ENCODE measurements at places on chromosomes 2 and 18.

GRCh38 chr18:28208712-28209265 is 31.9 kb upstream of the CDH2 start:
- no peak for DNase-seq

DNA sequence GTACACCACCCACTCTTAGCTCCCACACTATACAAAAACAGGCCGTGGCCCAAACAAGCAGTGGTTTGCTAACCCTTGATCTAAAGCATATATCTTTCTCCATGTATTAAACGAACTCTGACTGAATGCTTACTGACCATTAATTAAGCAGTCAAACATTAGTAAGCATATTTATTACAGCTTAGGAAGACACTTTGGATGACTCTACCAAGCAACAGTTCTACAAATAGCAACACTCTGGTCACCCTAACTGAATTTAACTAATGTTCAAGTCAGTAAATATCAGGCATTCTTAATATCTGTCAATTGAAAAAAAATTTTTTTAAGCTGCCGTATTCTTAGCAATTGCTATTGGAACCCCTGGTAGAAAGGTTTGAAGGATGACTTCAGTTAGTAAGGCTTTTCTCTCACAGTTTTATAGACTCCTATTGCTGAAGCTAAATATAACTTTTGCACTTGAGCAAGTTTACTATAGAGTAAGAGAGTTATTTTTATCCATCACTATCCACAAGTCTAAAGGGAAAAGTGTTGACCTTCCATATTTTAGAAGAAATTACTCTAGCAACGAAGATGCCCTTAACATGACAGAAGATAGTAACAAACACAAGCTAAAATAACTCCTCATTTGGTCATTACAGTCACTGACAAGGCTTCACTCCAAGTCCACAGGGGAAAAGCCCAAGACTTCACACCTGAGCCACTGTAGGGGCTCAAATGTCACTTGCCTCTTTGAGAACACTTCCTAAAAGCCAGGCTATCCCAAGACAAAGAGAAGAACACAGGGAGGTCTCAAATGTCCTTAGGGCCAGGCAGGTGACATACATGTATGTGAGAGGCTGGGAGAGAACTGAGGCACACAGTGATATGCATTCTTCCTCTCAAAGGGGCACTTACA is 74.4 kb downstream of the RTN4 start:
- no peak for DNase-seq

- peak; percentile 58 for DNase-seq
Observed at GRCh38 chr2:73837847-73838585, 9.3 kb downstream of the STAMBP start.

DNA sequence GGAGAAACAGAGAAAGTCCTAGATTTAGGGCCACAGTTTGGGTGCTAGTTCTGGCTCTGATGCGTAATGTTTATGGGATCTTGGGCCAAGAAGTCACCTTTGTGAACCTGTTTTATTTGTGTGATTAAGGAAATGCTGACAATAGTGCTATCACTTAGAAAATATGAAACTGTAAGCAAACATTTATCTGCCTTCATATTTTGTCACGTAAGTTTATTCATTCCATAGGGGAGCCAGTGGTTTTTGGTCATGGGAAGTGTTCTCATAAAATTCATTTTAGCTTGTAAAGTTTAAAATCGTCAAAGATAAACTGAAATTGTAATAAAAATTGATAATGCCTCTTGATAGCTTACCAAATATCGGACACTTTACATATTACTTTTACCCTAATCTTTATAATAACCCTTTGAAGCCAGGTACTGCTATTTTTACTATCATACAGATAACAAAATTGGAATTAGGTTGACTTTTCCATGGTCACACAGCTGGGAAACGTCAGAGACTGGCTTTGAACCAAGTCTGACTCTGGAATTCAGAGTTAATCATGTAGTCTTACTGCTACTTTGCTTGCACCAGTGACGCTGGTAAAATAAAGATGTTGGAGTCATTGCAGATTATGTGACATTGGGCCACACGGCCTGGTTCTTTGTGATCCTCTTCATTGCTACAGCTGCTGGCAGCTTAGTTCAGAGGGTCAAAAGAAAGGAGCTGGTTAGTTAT is 99.7 kb downstream of the ICA1L start:
- DNase-seq, result no peak

GRCh38 chr2:188523919-188524318 is 232.2 kb downstream of the GULP1 start:
- DNase-seq, result no peak

DNA sequence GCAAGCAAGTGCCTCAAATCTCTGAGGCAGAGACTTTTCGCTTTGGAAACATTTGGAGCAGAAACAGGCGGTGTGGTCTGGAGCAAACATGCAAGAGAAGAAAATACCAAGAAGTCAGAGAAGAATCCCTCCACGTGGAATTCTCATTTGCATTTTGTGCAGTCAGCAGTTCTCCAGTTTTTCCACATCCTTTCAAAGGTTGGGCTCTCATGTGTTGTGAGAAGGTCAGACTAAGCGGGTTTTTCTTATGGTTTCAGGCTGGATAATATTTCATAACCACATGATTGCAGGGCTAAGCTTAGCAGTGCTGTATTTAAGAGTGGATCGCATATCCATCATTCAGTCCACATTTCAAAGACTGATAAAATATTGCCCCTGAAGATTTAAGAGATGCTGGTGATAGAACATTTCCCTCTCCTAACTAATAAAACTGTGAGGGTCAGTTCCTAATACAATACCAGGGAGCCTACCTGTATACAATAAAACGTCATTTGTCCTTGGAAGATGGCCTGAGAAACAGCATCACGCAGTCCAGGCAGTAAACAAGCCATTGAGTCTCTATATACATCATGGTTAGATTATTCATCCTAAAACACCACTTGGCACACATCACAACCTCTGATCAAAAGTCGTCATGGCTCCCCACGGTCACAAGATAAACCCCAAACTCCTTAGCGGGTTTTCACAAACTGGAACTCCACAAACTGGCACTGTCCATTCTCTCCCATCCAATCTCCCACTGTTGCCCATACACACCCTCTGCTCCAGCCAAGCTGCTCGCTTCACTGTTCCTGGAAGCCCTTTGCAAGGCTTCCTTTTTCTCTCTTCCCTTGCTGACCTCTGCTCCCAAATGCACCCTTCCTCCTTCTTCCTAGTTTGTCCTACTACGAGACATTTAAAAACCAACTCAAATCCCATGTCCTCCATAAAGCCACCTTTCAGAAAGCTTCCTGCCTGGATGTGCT is 31.5 kb downstream of the ANKRD44 start:
- no peak for DNase-seq

DNA sequence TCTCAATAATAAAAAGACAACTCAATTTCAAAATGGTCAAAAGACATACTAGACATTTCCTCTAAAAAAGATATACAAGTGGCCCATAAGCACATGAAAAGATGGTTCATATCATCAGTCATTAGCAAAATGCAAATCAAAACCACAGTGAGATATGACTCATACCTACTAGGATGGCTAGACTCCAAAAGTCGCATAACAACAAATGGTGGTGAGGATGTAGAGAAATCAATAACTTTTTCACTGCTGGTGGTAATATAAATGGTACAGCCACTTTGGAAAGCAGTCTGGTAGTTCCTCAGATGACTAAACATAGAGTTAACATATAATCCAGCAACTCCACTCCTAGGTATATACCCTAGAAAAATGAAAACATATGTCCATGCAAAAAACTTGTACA is 242.3 kb upstream of the NOL4 start:
- DNase-seq, result no peak

DNA sequence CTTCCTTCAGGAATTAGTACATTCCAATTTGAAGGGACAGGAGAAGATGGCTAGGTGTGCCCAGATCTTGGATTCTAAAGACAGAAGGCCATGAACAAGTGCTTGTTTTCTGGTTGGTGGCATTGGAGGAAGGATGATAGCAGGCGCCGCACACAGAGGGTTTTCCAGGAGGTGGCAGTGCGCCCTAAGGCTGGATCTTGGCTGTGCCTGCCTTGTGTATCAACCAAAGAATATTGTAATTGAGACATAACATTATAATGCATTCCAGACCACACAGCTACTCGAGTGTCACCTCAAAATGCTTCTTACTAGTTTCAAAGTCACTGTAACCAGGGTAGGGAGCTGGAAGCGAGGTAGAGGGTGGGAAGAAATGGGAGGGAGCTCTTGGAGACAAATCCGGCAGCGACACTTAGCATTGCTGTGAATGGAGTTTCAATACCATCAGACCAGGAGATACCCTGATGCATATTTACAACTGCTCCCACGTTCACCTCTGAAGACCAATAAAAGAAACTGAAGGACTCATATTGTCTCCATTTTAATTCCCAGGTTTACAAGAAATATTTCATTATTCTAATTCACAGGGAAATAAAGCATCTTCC is 42.5 kb downstream of the CPO start:
- peak; percentile 38 for DNase-seq

GRCh38 chr2:159516241-159516758 is 100.0 kb downstream of the BAZ2B start:
- peak; percentile 49 for DNase-seq

DNA sequence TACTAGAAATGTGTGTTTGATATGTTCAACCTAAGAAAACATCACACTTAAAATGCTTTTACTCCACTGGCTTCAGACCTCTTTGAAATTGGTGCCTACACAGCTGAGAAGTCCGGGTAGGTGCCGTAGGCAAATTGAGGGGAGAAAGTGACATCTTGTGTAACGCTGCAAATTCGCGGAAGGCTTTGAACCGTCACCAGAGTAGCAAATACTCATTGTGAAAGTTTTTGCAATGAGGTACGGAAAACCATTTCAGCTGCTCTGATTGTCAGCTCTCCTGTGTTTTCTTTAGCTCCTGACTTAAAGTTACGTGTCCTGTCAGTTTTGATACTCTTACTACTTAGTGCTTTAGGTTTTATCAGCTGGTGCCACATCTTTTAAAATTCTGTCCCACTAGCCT is 224.5 kb downstream of the FAM210A start:
- no peak for DNase-seq

GRCh38 chr2:135532581-135532980 is 1.3 kb downstream of the R3HDM1 start:
- no peak for DNase-seq

DNA sequence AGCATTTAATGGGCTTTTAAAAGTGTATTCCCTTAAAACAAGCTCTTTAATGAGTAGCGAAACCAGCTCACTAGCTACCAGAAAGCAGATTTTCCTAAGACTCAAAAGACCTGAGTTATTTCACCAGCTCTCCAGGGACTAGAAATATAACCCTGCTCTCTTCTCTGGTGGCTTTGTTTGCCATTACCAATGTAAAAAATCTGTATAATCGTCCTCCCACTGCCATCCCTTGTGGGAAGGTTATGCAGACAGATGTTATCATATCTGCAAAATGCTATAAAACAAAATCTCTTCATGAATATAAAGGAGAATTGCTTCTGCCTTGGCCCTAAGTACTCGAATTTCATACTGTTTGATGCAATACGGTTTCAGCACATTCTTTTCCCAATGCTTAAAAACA is 335.2 kb downstream of the NUP35 start:
- DNase-seq, result no peak

GRCh38 chr2:40471866-40472265 is 20.0 kb upstream of the SLC8A1 start:
- DNase-seq, result peak; percentile 56

- no peak for DNase-seq
Observed at GRCh38 chr2:23135481-23136100, 249.4 kb upstream of the KLHL29 start.

DNA sequence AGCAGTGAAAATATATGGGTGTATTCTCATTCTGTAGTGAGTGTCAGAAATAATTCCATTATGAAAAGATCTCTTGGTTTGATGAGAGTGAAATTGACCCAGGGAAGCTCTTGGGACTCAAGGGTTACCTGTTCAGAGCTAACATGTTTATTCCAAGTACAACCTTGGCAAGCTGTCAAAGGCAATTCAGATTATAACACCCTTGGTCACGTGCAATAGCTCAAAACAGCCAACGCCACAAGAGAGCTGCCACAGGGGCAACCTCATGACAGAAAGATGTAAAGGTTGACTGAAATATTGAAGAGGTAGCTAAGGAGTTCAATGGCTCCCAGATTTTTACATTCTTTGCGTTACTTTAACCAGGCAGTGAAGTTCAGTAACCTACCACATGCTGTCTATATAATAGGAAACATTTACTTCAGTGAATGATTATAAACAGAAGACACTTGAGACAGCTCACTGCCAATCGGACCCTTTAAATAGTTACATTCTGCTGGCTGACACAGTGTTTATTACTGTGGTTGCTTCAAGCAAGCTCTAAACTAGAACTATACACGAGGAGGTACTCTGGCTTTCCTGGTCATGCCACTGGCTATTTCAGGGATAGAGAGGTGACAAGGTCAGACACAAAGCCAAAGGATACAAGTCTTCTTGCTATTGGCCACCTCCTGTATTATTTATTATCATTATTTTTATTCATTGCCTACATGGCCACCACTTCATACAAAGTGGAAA is 187.3 kb downstream of the PID1 start:
- no peak for DNase-seq

DNA sequence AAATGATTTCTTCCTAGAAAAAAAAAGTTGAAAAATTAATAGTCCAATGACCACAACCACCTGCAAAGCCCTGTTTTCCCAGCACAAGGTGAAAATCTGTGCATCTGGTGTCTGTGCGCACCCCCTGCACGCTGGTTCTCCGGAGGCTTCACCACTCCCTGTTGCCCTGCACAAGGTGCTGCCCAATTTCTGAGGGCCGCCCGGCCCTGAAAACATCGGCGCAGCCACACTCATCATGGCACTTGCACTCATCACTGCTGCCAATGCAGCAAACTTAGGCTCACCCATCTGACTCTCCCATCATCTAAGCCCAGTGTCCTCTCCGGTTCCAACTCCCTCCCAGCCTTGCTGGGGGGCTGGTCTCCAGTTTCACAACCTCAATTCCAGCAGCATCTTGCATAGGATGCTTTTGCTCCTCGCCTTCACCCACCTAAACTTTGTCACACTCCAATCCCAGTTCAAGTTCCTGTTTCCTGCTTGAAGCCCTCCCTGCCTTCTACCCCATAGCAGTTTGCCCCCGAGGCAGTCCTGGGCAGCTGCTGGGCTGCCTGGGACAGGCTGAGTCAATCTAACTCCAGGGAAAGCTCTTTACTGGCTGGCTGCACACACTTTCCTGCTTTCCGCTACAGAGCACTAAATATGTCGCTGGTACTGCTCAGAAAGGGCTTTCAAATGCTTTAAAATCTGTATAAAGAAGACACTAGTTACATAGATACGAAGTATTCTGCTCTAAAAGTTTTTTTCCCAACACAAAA is 522.5 kb upstream of the ID2 start:
- DNase-seq, result no peak

- no peak for DNase-seq
Observed at GRCh38 chr18:59575995-59576394, 121.2 kb downstream of the CCBE1 start.

DNA sequence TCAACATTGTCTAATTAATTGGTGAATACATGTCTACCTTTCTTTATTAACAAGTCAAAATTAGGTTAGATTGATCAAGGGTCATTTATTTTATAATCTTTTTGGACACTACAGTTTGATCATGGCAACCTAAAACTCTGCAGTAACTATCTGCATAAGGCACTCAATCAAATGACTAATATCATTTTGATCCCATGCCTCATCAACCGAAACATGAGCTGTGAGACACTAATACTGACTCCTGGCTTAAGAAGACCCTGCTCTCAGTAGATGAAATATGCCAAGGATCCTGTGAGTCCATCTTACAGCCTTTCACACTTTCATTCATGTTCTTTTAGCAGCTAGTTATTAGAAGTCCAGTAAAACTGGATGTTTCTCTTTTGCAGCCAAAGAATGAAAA is 169.4 kb upstream of the CAVIN2 start:
- no peak for DNase-seq

All from inflammatory macrophage treated with lipopolysaccharide for 4 hours (primary cell).